ENCODE measurements at places on chromosomes 3 and 15.

DNA sequence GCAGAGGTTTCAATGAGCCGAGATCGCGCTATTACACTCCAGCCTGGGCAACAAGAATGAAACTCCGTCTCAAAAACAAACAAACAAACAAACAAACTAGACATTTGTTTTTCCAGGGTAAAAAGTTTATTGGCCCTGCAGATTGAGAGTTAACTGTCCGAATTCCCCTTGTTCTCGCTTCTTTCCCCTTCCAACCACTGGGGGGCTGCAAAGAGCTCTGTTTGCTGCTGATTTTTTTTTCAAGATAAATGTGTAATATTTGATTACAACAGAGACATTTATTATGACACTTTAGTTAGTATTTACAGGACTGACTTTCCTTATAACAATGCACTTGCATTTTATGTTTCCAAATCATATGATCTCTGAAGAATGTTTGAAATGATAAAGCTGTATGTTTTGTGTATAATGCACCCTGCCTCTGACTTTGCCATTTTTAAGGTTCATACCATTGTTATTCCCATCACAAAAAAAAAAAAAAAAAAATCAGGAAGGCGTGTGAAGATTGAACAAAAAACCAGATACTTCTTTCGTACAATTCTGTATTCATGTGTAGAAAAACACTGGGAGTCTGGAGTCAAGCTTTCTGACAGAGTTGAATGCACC is 2.8 kb downstream of the CLSTN2 start:
- DNase-seq: peak; percentile 13

DNA sequence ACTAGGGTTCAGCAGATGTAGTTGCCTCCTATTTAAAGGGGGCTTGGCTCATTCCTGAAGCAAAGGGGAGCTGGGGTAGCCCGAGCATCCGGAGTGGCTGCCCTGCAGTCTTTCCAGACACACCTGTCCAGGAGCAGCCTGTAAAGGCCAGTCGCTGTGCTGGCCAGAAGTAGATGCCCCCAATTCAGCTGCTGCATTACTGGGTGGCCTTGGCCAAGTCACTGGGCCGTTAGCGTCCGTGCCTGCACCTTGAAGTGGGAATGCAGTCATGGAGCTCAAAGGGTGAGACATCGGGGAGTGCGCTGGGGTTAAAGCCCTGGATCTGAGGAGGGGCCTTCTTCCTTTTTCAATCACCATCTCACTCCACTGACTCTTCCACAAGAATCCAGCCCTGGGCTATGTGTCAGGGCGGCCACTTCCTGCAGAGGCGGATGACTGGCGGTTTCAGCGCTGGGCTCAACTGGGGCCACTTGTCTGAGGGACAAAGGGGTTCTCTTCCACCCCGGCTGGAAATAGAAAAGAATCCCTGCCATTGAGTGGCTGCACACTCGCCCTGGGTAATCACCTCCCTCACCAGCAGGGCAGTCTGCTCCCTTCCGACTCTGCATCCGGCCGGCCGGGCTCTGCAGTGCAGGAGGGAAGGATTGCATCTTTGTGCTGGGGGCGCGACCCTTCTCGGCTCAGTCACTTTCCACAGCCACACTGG is 11.8 kb downstream of the ALDH1A3 start:
- DNase-seq: no peak

GRCh38 chr3:119322021-119322834 is 28.0 kb downstream of the ARHGAP31 start:
- DNase-seq: no peak

DNA sequence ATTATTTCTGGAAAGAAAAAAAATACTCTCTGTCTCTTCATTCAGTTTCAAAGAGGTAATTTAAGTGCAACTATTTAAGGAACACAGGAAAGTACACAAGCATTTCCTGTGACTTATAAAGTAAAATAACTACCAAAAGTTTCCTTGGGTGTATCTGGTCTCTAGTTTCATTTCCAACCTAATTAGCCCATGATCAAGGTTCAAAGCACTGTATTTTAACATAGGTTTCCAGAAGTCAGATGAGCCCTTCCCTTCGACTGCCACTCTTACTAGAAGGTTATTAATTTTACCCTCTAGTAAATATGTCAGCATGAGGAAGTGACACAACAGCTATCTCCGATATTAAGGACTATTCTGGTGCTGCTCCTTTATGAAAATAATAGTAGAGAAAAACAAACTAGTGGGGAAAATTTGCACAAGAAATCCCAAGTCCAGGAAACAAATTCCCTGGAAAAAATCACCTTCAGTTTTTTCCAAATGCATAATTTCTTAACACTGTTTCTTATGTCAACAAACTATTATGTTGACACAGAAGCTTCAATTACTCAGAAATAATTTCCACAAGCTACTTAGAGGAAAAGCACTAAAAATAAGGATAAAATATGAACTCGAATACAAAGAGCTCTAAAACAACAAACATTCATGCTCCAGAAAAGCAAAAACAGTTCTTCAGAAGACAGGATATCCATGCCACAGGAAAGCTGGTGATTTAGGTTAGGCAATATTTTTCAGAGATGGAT is 35.3 kb downstream of the CCPG1 start:
- DNase-seq: no peak

- DNase-seq: no peak
Observed at GRCh38 chr15:96360581-96361308, 30.2 kb downstream of the NR2F2 start.

DNA sequence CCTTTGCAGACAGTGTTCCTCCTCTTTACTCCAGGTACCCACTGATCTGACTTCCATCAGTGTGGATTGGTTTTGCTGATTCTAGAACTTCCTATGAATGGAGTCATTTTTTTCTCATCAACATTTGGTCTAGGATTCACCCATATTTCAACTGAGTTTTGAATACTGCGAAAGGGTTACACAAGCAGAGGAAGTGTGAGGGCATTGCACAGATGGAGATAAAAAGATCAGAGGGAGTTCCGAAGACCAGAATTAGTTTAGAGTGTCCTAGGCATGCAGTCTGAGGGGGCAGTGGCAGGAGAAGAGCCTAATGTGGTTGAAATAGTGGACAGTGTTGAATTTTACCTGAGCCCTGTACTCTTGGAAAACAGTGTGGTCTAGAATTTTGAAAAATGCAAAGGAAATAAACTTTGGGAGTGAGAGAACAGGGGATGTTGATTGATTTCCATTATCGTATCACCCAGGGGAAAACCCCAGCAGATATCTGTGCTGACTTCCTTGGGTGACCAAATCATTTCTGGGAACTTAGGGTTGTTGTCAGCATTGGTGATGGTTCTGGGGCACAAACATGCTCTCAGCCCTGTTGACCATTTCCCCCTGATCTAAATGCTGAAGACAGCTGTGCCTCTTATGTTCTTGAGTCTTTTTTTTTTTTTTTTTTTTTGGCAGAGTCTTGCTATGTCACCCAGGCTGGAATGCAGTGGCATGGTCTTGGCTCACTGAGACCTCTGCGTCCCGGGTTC is 327.4 kb upstream of the LRRFIP2 start:
- no peak for DNase-seq

DNA sequence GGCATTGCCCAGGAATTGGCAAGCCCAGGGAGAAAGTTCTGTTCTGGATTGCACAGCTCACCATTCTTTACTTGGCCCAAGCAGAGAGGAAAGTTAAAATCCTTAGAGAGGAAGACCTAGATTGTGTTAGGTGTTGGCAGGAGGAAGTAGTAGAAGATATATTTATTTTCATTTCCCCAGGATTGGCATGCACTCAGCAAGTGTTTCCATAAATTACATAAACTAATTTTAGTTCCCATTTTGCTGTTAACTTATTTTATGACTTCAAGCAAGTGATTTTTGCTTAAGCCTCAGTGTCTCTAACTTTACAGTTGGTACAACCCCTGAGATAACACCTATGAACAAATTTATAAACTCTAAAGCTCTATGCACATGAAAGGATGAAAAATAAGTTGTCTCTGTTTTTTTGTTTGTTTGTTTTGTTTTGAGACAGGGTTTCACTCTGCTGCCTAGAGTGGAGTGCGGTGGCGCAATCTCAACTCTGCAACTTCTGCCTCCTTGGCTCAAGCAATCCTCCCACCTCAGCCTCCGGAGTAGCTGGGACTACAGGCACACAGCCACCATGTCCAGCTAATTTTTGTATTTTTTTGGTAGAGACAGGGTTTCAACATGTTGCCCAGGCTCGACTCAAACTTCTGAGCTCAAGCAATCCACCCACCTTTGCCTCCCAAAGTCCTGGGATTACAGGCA is 31.2 kb upstream of the TOP2B start:
- no peak for DNase-seq

GRCh38 chr15:27418726-27419125 is 447.7 kb downstream of the GABRG3 start:
- DNase-seq: no peak

Data from SW 1271 (cell line).